ENCODE measurements at places on chromosomes 6 and 20.

GRCh38 chr20:31595654-31596411 lies 9.3 kb upstream of the ID1 start:
- no peak for DNase-seq

- DNase-seq: no peak
Observed at GRCh38 chr6:13908955-13909381, 15.8 kb upstream of the RNF182 start.

DNA sequence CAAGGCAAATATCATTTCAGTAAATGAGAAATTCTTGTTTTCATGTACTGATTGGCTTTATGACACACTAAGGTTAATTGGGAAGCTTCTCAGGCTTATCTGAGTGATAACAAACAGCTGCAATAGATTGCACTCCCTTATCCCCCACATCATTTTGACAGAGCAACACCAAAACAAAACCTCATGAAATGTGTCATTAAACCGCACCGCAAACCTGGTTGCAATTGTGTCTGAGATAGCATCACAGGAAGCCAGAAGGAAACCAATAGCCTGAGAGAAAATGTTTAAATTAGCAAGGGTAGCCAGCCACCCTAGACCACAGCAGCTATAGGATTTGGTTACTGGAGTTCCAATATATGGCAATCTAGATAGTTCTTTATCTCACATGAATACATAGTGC lies 31.6 kb upstream of the LAMA4 start:
- no peak for DNase-seq

DNA sequence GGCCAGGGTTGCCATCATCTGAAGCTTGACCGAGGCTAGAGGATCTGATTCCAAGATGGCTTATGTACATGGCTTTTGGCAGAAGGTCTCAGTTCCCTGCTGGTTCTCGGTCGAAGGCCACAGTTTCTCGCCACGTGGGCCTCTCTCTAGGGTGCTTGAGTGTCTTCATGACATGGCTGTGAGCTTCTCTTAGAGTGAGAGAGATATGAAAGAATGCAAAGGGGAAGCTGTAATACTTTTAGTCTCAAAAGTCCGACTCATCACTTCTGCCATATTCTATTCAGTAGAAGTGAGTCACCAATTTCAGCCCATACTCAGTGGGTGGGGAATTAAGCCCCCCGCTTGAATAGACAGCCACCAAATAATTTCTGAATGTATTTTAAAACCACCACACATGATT lies 94.2 kb downstream of the UTRN start:
- DNase-seq: no peak

DNA sequence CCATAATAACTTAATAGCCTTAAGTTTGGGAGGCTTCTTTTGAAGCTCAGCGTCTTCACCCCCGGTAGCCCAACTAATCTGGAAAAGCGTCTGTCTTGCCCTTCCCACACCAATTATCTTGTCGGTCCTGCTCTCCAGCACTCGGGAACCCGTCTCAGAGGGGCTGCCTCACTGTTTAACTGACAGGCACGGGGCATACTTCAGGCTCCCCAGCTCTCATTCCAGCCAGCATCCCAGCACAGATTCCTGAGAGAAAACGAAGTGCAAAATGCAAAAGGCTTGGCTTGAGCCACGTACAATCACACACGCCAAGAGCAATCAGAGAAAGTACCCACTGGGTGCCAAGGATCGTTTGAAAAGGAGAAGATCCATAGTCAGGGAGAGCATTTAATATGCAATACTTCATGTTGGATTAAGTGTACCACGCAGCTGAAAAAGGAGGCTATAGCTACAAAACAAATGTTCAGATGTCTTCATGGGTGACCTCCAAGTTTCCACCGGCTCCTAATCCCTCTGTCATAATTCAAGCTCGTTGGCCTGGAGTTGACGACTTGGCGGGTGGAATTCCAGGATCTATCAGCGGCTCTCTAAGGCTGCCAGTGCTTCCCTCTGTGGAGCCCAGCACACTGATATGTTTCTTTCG lies 53.7 kb upstream of the STX16 start:
- no peak for DNase-seq

GRCh38 chr20:59222253-59223181 lies 58.9 kb downstream of the ZNF831 start:
- DNase-seq: peak; percentile 13

DNA sequence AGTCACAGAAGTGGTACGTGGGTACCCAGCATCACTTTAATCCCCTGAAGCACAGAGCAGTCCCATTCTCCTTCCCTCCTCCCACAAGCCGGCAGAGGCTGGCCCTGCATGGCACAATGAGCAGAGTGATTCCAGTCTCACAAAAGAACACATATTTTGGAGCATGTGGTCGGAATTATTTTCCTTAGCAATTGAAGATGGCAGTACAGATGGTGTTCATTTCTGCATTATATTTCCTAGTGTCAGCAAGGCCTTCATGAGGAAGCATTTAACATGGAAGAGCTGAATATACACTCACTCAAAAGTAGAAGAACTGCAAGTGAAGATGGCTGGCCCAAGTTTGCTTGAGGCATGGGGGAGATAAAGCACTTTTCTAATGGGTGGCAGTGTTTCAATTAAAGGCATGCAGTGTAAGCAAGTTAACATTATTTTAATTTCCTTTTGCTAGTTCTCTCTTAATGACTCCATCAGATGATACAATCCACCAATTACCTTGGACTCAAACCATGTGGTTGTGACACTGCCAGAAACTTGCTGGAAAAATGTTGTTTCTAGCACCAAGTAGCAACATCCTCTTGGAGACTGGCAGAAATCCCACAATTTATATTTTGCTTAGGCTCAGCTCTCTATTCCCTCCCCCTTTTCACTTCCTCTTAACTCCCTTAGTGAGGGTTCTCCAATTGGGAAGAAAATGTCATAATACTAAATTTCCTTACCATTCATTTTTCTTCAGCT lies 74.4 kb downstream of the ARHGAP18 start:
- DNase-seq: no peak

DNA sequence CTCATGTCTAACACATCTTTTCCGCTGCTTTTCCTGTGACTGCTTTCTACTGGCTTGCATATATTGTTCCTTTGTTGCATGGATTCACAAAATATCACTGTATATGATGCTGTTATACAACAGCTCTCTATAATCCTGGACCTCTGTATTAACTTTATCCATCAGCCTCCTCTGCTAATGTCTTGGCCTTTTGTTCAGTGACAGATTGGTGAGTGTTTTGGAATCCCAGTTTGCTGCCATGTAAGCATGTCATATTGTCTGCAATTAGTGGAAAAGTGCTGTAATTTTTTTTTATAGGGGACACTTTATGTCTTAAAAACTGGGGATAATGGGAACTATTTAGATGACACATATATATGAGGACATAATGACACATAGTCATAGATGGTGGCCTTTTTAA lies 3.0 kb downstream of the RIMS1 start:
- no peak for DNase-seq

- DNase-seq: no peak
Observed at GRCh38 chr6:109284675-109285074, 97.6 kb downstream of the CD164 start.

DNA sequence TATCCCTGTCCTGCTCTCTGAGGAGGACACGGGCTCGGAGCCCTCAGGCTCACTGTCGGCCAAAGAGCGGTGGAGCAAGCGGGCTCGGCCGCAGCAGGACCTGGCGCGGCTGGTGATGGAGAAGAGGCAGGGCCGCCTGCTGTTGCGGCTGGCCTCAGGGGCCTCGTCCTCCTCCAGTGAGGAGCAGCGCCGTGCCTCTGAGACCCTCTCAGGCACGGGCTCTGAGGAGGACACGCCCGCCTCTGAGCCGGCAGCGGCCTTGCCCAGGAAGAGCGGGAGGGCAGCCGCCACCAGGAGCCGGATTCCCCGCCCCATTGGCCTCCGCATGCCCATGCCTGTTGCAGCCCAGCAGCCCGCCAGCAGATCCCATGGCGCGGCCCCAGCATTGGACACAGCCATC lies 14.2 kb upstream of the SLC22A7 start:
- DNase-seq: no peak

DNA sequence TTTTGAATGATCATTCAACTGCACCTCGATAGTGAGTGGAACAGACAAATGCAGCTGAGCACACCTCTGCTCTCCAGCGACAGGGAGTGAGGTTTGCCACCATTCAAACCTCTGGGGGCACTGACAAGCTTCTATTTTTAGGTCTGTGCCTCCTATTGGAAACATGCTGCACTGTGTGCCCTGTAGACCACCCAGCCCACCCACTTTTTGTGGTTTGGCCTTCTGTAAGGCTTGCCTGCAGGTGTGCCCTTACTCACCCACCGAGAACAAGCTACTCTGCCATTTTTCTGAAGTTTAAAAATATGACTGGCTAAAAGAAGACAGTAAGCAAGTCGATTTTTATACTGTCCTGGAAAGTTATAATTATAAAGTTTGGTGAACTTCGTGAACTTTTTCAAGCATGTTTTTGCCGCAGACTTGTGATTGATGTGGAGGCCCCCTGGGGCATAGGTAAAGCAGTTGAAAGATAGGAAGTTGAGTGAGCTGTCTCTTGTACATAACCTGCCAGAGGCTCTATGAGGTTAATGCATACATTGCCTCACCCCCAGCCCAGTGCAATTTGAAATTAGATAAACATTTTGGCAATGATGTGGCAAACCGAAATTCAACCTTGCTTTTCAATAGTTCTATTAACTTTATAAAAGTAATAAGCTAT lies 53.8 kb downstream of the ADGRG6 start:
- no peak for DNase-seq

- DNase-seq: no peak
Observed at GRCh38 chr20:33781133-33781532, 30.0 kb upstream of the CHMP4B start.

DNA sequence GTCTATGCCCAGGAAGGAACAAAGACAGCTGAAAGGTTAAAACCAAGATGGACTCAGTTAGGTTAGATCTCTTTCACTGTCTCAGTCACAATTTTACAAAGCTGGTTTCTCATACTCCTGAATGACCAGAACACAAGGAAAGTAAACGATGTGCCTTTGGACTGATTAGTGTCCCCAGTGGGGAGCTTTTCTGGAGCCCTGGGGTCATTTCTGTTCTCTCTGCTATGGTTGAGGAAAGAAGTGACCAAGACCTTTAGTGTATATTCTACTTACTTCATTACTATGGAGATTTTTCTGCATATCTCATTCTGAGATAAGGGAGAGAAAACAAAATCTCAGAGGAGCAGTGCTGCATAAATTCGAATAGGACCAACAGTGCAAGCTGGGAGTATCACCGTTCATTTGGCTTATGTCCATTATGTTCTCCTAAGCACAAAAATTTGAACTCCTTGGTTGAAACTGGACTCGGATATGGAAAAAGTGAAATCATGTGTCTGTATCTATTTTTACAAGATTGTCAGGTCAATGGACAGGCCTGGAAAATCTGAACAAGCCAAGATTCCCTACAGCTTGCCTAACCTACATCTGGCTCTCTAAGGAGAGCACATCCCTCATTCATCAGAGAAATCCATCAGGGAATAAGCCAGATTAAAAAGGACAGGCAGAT lies 34.4 kb upstream of the ENPP1 start:
- DNase-seq: no peak

- no peak for DNase-seq
Observed at GRCh38 chr6:137867685-137868509, 838 bp downstream of the TNFAIP3 start.

DNA sequence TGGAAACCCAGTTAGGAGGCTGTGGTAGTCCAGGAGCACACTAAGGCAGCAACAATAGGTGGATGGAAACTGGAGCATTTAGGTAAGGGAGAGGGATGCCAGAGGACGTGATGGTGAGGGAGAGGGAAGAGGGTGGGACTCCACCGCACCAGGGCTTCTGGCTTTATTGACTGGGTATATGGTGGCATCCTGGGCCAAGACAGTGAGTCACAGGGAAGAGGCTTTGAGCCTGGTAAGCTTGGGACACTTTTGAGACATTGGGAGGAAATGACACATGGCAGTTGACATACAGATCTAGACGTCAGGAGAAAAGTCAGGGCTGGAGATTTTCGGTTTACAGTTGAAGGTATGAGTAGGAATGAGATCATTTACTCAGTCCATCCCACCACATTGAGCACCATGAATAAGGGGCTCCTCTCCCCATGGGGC lies 14.9 kb downstream of the NT5E start:
- no peak for DNase-seq

DNA sequence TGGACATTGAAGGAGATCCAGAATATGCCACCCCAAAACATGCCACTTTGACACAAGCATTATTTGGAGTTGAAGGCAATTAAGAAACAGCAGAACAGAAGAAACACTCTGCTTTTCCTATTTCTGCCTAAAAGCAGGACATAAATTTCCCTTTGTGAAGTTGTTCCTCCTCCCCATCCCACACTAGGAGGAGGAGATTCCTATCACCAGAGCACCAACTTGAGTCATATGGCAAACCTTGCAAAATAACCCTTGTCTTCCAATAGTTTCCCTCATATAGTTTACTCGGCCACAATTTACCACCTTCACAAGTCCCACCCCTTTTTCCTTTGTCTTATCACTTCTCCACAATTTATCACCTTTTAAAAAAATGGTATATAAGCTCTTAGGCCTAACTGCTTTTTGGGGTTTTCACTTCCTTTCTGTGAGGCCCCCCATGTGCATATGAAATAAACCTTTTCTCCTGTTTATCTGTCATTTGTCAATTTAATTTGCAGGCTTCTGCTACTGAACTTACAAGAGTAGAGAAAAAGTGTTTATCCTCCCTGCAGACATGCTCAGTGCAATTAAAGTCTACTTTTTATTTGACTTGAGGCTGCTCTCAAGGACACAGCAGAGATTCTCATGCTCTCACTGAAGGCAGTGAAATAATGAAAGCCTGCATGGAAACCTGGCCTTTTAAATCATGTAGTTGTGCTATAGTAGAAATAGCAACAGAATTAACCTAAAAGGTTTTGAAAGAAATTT lies 2.8 kb upstream of the RAB23 start:
- no peak for DNase-seq

GRCh38 chr6:157184202-157185015 lies 138.9 kb downstream of the TMEM242 start:
- DNase-seq: no peak

- no peak for DNase-seq
Observed at GRCh38 chr20:34689486-34689885, 12.6 kb upstream of the PIGU start.

DNA sequence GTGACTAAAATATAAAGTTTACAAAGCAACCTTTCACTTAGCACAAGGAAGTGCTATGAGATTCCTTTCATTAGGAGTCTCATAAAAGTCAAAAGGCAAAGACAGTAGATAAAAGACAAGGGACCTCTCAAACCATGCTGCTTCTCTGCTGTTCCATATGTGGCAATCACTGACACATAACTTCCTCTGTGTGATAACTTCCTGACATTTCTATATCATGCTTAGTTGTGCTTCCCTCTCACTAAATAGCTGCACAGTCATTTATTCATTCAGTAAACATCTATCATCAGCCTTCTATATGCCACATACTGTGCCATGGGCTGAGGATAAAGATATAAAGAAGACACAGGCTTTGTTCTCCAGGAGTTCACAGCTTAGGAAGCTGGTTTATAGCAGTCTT lies 214.8 kb upstream of the GRIK2 start:
- no peak for DNase-seq

- no peak for DNase-seq
Observed at GRCh38 chr6:7224731-7225130, 88.3 kb downstream of the SSR1 start.

Data from epithelial cell of proximal tubule (primary cell).